Stimulated activated CD4-positive, alpha-beta T cell treated with anti-CD3 and anti-CD28 coated beads, Interleukin-1b, Interleukin-23, amount 100 ng/mL, for 1 hour (primary cell): ENCODE measurements at places on chromosomes 7 and 10.

DNA sequence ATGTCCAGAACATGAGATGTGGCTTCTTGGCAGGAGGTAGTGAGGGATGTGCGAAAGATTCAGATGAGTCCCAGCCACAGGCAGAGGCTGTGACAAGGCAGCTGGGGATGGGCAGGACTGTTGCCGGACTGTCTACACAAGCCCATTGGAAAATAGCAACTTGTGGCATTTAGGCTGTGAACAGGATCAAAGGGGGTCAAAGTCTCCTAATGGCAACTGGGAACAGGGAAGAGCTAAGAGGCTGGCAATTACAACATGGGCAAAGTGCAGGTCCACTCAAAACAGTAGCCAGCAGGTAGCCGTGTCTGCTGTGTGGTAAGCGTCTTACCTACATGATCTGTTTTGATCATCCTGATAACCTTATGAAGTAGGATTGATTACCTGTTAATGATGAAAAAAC lies 254.2 kb upstream of the ZNF32 start:
- no peak for DNase-seq

DNA sequence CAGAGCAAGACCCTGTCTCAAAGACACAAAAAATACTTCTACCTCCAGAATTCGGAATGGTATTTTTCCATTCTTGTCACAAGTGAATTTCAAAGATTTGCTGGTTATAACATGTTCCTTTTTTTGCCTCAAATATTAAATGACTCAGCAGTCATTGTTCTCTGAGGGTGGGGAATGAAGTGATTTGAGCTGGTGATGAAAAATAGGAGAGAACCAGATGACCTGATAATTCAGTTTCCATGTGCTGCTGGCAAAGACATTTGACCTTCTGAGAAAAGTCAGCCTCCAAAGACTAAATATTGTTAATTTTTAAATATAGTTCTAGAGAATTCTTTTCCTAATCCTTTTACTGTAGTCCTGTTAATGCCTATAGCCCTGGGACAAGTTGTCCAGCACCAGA lies 78.9 kb downstream of the CACNB2 start:
- no peak for DNase-seq

DNA sequence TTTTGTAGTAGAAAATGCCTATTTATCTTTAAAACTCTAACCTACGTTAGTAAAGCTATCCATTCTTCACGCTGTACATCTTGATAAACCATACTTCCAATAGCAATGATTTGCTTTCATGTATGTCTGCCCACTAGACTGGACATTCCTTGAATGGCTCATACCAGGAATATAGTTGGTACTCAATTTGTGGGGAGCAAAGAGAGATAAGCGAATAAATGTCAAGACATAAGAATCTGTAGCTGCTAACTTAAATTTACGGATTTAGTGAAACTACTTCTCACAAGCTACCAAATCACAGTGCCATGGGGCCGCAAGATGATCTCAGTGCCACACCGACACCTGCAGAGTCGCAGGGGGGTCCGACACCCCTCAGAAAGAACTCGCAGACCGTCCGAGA lies 763 bp upstream of the RALA start:
- DNase-seq: no peak

DNA sequence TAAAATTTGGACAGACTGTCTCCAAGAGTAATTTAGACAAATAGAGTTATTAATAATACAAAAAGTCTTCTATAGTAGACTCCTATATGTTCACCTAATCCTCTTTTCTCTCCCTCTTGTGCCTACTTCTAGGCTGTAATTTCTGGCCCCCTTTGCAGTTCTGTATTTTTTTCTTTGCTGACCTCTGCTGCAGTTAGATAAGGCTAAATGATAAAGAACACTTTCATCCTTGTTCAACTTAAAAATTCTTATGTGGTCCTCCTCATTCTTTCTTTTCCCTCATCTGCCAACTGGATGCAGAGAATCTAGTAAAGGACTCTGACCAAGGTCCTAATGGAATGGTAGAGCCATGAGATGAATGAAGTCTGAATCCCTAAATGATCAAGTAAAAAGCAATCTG lies 20.1 kb downstream of the GLCCI1 start:
- no peak for DNase-seq

DNA sequence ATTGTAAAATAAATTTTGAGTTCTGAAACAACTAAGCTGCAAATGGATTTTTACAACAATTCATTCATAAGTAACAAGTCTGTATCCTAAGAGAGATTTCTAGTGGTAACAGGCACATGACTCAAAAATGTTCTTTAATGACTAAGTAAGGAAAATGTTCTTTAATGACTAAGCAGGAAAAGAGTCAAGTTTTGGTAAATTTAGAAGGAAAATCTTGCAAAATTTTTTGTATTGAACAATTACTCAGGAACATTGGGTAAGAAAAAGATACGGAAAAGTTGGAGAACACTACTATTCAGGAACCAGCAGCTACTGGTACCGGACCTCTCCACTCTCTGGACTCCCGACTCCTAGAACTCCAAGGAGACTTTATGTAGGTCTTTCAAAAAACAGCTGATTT lies 33.5 kb downstream of the HYCC1 start:
- DNase-seq: no peak

GRCh38 chr10:103784723-103785418 lies 70.5 kb downstream of the SH3PXD2A start:
- DNase-seq: no peak

- DNase-seq: no peak
These were observed 109.9 kb downstream of the AHR start for GRCh38 chr7:17408245-17408903.

DNA sequence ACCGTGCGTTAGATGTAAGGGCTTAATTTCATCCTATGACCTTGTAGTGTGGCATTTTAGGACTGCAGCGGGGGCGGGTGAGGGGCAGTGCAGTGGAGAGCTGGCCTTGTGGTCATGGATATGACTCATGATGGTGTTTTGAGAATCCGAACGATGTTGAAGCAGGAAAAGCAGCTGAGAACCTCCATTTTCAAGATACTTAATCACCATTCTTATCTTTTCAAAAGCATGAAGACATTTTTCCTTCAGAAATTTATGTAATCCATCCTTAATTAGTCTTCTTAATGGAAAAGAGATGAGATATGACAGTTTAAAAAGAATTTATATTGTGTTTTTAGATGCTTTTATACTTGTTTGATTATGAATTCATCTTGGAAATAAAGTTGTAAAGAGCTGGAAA lies 9.6 kb downstream of the ATP5F1C start:
- no peak for DNase-seq

DNA sequence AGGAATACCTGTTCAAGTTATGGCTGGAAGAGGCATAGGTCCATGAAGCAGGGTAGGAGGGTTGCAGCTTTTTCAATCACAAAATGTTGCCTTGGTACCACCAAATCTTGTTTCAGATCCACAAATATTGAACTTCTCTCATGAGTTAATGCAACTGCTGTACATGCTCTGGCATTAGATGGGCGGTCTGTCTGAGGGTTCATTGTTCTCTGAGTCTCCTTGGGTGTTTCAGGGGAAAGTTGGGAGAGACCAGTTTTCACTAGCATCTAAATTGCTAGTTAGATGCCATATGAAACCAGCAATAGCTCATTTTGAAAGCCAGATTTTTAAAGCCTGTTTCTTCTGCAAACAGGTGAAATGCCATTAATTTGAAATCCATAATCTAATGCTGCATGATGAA lies 27.8 kb upstream of the ELMO1 start:
- no peak for DNase-seq

DNA sequence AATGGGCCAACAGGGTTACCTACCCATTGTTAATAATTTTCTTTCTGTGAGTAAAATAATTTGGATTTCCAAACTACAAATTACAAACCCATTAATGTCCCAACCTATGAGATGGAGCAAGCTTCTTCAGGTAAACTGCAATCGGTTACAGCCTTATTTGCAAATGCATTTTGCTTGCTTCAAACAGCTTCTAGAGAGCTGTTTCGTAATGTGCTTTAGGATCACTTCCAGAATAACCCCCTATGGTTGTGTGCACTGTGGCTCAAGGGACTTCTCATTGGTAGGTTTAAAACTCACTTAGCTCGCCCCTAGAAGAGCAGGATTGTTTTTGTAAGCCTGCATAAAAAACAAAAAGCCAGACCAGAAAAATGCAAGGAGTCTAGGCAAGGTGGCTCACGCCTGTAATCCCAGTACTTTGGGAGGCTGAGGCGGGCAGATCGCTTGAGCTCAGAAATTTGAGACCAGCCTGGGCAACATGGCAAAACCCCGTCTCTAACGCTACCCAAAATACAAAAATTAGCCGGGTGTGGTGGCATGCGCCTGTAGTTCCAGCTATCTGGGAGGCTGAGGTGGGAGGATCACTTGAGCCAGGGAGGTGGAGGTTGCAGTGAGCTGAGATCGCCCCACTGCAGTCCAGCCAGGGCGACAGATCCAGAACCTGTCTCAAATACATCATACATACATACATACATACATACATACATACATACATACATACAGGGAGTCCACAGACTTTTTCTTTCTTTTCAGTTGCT lies 3.3 kb upstream of the MAP3K8 start:
- DNase-seq: no peak

- no peak for DNase-seq
These were observed 62.6 kb downstream of the DOCK4 start for GRCh38 chr7:112143582-112143981.

- DNase-seq: no peak
These were observed 6.6 kb downstream of the AASS start for GRCh38 chr7:122137251-122138077.

GRCh38 chr10:48779077-48779476 lies 94.4 kb downstream of the WDFY4 start:
- no peak for DNase-seq

- DNase-seq: no peak
These were observed 21.7 kb downstream of the CCM2 start for GRCh38 chr7:45021604-45022296.

DNA sequence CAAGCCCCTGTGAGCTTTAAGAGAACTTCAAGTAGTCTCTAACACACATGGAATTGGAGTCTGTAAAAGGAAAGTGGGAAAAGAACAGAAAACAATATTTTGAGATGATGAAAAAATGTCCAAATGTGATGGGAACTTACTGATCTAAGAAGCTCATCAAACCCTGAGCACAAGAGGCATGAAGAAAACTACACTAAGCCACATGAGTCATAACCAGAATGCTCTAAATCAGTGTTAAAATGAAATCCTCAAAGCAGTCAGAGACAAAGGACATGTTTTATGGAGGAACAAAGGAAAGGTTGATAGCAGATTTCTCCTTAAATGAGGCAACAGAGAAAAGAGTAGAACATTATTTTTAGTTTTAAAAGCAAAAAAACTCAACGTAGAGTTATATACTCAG lies 37.2 kb downstream of the ZNF33A start:
- no peak for DNase-seq

- DNase-seq: no peak
These were observed 726.1 kb downstream of the SORCS1 start for GRCh38 chr10:106438386-106438785.

GRCh38 chr10:125662584-125662983 lies 20.4 kb downstream of the TEX36 start:
- DNase-seq: no peak

- no peak for DNase-seq
These were observed 54.3 kb upstream of the PPP2R2D start for GRCh38 chr10:131846240-131847101.

GRCh38 chr10:9656386-9656785 lies 1361.3 kb upstream of the CELF2 start:
- no peak for DNase-seq

- DNase-seq: no peak
These were observed 74.0 kb downstream of the ARID5B start for GRCh38 chr10:61975391-61975932.

- DNase-seq: no peak
These were observed at the start of gene ENO4 for GRCh38 chr10:116849248-116850057. Gene ENO4, plus strand, starts transcription at chr10:116849499. Its CDS starts 68 bp downstream, at chr10:116849567.

DNA sequence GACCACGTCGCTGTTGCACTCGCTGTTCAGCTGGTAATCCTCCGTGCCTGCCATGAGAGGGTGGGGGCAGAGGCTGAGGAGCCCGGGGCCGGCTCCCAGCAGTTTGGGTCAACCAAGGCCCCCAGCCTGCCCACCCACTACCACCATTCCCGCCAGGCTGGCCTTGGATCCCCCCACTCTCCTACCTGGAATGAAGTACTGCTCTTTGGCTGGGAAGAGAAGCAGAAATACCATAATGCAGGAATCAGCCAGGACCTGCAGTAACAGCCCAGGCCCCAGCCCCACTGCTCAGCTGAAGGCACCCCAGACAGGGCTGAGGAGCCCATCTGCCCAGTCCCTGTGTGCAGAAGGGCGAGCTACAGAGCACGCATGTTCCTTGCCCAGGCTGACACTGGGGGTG lies 138.0 kb downstream of the SLIT1 start:
- DNase-seq: no peak

DNA sequence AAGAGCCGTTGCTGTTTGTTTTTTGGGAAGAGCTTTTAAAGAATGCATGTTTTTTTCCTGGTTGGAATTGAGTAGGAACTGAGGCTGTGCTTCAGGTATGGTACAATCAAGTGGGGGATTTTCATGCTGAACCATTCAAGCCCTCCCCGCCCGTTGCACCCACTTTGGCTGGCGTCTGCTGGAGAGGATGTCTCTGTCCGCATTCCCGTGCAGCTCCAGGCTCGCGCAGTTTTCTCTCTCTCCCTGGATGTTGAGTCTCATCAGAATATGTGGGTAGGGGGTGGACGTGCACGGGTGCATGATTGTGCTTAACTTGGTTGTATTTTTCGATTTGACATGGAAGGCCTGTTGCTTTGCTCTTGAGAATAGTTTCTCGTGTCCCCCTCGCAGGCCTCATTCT lies 31.6 kb downstream of the PFKFB3 start:
- DNase-seq: no peak

- DNase-seq: no peak
These were observed 30.1 kb upstream of the CDHR3 start for GRCh38 chr7:105932835-105933477.

- DNase-seq: no peak
These were observed 428.2 kb downstream of the THSD7A start for GRCh38 chr7:11403781-11404180.

- DNase-seq: no peak
These were observed 120.7 kb upstream of the EEPD1 start for GRCh38 chr7:36032361-36032818.

DNA sequence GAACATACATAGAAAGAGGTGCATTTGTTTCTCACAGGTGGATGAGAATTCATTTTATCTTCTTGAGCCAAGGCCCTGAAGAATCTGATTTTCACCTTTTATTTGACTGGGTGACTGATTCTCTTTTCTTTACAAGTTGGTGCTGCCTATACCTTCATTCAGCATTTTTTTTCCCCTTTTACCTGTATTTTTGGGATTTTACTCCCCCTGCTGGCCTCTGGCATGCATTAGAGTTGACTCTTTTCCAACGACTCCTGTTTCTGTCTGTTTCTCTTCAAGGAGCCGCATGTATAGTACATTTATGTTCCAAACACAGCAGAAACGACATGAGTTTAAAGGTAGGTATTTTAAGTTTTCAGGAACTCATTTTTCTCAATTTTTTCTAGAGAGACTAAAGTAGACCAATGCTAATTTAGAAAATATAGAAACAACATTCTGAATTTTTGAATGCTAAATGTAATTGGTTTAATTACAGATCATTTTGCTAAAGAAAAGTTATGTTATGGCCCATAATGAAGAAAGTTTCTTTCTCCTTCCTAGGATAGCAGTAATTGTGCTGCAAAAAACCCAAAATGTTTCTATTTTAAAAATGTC lies 149.8 kb upstream of the HDAC9 start:
- no peak for DNase-seq
